DMS153 (cell line): ENCODE measurements at places on chromosomes 2 and 18.

- no peak for DNase-seq
Measured at GRCh38 chr2:183950673-183951072, 647.7 kb upstream of the ZNF804A start.

DNA sequence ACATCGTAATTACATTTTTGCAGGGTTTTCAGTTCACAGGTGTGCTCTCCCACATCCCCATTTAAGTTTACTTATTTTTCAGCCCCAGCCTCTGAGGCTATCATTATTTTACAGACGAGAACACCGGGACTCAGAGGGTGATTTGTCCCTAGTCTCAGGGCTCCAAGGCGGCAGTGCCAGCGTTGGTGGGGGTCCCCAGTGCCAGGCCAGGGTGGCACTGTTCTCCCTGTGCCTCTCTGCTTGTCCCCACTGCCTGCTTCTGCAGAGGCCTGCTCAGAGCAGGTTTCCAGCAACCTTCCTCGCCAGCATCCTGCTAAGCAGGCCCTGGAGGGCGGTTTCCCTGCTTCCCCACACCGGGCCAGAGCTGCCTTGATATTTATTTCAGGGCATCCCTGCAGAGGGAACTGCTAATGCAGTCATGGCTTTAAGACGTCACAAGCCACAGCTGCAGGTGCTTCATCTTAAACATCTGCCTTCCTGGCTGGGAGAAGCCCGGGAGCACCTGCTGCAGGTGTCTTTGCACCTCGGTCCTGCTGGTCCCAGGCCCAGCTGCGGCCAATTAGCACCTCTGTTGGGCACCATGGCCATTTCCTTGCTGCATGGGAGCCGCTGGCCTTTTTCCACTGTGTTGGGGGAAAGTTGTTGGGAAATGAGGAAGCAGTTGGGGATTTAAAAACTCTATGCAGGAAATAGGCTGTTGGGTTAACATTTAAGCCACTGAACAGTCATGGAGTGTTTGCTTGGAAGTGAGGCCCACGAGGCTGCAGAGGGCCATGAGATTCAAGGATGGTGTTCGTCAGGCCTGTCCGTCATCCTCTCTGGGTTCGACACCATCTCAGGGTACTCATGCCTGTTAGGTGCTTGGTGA lies 22.8 kb downstream of the HPCAL1 start:
- DNase-seq, result peak; percentile 58

DNA sequence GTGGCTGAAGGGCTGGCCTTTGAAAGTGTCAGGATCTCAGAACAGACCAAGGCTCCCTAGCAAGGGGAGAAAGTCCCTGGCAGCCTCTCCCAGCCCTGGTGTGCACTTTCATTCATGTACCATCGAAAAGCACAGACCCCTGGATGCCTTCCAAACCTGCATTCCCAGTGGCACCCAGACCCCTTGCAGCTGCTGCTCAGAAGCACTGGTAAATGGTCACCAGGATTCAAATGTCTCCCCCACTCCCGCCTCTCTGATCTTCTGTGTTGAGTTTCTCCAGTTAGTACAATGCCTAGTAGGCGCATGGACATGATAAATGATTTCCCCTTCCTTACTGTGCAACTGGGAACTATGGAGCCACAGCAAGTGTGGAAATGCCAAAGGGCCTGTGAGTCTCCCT lies 180.0 kb downstream of the GLI2 start:
- no peak for DNase-seq

- no peak for DNase-seq
Measured at GRCh38 chr2:115115135-115115534, 672.7 kb downstream of the DPP10 start.

DNA sequence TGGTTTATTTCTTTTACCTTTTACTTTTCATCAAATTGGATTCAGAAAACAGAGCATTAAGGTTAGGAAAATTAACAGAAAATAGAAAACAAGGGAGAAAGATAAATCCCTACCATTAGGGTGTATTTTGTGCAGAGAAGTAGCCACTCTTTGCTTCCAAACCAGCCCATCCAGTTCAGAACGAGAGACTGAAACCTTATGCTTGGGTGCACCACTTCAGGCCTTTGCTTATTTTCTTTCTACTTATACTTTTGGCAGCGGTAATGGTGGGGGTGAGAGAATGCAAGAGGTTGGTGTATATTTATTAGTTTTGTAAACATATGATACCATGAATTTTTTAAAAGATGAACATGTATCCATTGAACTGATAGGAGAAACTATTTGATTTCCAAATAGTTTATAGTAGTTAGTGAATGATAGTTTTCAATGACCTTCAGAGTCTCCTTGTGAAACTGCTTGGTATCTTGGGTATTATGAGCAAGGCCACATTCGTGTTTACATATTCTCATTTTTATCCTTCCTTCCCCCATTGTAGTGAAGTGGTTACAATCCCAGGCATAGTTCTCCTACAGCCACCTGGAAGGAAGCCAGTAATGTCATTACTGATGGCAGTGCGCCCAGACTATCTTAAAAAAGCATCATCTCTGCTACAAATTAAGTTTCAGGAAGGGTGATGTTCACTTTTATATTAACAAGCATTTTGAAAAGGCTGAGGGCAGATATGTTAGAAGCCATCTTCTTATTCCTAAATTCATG lies 60.8 kb downstream of the MFSD6 start:
- peak; percentile 95 for DNase-seq

DNA sequence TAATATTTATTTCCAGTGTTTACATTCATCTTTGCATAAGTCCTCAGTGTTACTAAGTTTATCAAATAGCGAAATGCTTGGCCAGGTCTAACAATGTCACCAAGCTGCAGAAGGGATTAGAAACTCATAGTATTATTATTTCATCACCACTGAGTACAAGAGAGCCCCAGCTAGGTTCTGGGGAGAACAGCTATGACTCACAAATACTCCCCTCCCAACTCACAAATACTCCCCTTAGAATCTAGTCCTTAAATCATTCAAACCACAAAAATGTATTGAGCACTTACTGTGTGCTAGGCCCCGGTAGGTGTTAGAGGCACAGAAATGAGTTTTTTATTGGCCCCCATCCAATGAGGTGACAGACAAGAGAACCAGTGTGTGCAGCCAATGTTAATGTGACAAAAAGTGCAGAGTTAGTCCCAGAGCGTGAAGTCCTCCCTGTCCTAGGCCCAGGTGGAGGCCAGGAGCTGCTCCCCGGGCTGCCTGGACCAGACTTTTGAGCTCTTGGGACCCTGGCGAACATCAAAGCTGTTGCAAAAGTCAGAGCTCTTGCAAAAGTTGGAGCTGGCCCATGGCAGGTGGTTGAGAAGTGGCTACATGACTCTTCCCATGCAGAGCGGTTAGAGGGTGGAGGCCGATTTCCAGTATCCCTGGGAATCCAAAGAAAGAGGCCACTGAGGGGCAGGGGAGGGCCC lies 9.8 kb downstream of the STEAP3 start:
- DNase-seq, result no peak

DNA sequence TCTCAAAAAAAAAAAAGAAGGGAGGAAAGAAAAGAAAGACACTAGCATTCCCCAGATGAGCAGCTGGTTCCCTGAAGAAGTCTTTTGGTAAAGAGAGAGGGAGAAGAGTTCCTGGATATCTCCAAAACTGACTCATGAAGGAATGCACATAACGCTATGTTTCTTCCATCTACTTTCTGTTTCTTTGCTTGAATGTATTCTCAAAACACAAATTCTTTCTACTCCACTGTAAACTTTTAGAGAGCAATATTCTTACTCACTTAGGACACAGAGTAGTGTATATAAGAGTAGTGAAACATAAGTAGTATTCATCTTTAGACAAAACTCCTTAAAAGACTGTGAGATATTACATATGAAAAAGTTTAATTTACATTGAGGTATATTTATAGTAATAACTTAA lies 64.2 kb downstream of the TRIP12 start:
- no peak for DNase-seq
